ENCODE measurements at places on chromosomes 2 and 18. TPM values are rescaled to one million over a fixed set of nuclear protein-coding genes. Genes with fewer than 3 reads are reported as not detected.

DNA sequence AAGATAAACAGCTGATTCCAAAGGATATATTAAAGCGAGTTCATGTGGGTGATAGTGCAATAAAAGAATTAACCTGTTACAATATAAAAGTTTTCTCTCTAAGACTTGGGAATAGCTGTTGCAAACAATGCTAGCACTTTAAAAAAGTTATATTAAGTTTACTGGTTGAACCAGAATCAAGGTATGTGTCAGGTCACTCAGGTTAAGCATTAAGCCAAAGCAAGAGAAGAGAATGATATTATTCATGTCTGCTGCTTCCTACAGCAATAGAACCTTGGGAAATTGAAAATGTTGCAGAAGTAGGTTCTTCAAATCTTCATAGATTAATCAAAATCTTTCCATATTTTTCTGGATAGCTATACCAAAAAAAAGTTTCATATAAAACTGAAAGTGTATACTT, 138.5 kb downstream of the GCA start:
- DNase-seq: no peak

DNA sequence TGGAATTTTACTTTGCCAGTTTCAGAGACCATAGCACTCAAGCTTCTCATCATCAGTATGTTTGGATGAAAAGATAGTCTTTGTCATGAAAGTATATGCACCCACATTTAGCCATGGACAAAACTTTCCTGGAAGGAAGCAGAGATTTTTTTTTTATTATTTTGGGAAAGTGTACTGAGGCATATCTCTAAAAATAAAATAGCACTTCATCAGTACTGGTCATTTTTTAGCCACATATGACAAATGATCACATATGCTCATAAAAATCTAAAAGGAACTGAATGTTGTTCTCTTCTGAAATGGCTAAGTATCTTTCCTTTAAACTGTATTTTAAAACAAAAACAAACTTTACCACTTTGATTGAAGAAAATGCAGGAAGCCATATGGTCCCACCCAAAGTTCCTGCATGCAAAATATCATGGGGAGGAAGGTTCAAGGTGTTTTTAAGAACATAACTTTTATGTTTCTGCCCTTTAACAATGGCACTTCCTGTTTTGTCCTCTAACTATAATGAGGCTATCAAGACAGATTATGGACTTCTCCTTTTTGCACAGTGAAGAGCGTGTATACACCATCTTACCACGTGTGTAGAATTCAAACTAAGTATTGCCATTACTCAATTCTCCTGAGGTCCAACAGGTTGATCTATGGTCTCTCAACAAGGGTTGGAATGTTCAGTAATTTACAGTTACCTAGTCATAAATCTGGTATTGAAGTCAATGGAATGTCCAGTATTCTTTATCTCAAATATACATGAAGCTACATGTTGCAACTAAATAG, 77.1 kb upstream of the SLC39A10 start:
- peak; percentile 22 for DNase-seq

DNA sequence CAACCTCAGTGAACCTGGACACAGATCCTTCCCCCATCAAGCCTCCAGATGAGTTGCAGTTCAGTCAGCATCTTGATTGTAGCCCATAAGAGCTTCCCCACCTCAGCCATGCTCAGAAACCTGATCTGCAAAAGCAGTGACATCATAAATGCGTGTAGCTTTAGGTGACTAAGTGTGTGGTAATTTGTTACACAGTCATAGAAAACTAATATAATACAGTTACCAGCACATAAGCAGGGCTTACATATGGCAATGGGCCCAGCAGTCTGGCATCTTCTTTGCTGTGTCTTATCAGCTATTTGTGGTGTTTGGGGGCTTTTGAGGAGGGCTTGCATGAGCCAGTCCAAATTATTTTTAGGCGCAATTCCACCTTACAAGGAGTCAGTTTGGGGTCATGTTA, 807.0 kb downstream of the SLC4A3 start:
- DNase-seq: peak; percentile 64

DNA sequence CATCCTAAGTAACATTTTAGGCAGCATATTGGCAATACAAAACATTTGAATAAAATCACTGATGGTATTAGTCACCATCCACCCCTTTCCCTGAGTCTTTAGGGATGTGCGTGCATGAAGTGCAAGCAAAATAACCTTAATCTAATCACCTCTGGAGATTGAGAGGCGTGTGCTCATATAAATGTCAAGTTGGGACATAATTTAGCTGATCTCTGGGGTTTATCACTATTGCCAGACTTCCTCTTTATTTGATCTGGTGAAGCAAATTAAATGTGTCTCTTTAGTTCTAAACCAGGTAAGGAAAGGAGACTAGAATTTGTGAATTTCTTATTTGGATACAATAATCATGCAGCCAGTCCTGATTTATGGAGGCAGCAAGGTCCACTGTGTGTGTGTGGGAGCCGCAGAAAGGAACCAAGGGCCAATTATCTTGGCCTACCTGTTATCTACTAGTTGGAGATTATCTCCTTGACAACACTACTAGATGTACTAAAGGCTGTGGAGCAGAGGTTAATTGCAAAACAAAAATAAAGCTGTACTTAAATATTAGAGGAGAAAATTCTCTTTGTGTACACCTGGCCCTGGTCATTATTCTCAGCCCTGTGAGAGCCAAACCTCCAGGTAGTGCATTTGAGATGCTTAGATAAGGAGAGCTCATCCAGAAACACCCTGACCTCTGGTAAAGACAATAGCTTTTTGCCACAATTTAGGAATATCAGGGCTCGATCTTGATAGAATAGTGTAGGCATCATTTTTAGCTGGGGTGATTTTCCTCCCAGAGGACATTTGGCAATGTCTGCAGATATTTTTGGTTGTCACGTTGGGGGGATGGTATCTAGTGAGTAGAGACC, 78.2 kb downstream of the HRH4 start:
- DNase-seq: no peak

- peak; percentile 4 for DNase-seq
Observed at GRCh38 chr2:227214622-227215041, 50.2 kb downstream of the COL4A3 start.

GRCh38 chr18:22552254-22552653, 134.5 kb upstream of the CTAGE1 start:
- peak; percentile 20 for DNase-seq

GRCh38 chr2:105999211-105999989, 194.7 kb downstream of the UXS1 start:
- DNase-seq: no peak

GRCh38 chr2:74036450-74037195, 51.9 kb downstream of the TET3 start:
- DNase-seq: peak; percentile 20

DNA sequence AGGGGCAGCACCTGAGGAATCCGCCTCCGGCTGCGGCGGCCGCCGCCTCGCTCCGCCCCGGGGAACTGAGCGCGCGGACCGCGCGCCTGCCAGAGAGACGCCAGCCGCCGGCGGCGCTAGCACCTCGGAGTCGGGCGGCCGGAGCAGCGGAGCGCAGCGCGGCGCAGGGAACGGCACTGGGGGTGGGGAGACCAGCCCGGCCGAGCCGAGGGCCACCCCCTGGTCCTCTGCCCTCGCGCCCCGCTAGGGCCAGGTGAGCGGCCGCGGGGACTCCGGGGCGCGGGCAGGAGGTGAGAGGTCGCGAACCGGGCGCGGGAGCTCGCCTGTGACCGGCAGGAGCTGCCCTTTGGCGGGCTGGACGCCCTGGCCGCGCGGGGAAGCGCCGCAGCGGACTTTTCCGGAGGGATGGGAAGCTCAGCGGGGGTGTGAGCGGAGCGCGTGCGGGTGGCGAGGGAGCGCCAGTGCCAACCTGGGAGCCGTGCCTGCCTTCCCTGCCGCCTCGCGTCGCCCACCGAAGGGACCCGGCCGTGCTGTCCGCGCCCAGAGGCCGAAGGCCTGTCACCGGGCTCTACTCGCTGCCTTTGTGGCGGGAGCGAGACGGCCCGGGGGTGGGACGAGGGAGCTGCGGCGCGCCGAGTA, at the start of gene GREB1L:
TSS of gene GREB1L (plus strand) at position 92 of the 639 bp plus-strand sequence. CDS start 141,287 bp downstream, outside the sequence.
- DNase-seq: peak; percentile 71

GRCh38 chr2:64819774-64820688, 166.3 kb upstream of the SERTAD2 start:
- DNase-seq: no peak

DNA sequence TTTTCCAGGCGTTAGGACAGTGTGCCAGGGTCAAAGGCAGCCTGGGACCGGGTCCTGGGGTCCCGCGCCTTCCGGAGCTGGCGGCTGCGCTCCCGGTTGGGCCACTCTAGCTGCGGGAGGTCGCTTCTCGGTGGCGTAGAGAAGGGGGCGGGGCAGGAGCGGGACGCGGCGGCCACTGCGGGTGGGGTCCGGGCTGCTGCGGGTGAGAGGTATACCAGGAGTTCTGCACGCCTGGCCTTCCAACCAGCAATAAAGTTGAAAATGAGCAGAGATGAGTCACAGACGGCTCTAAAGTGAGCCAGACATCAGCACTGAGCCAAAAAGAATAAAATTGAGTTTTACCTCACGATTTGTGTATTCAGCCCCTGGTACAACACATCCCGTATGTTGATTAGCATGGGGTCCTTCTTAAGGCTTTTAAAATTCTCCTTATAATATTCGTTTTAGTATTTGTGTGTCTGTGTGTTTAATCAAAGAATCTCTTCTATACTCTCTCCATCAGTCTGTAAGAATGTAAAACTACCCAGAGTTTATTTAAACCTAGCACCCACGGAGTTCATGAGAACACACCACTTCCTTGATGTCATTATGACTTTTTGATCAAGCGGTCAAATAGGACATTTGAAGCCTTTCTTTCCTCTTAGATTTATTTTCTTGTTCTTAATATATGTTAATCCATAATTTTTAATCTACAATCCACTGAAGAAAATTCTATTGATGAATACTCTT, at the start of gene C1GALT1C1L:
TSS of gene C1GALT1C1L (minus strand) at position 108 of the 729 bp plus-strand sequence. CDS start at position 1, 107 bp downstream.
- peak; percentile 19 for DNase-seq

DNA sequence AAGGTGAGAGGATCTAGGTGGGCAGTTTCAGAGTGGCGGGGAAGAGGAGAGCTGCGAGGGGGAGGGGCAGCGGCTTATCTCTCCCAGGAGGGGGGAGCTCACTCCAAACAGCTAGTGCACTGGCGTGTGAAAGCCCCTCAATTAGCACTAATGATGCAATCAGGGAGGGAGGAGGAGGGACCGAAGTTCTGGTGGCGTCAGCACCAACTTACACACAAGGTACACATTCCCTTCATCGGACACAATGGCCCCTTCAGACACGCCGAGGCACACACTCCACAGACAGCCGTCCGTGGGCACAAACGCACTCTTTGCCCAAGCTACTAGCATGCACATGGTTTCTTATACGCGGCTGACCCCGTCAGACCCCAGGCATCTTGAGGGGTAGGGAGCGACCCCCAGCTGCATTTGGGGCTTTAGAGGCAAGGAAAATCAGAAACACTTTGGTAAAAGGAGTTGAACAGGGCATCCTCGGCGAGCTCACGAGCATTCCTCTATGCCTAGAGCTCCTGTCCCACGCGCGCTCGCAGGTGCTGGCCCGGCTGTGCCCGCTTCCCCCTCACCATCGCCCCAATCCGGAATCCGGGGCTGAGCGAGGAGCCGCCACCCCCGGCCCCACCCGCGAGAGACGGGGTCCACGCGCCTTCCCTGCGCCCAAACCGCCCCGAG, 868 bp upstream of the PKDCC start:
- DNase-seq: no peak

- no peak for DNase-seq
Observed at GRCh38 chr2:101267671-101268656, 15.3 kb downstream of the CNOT11 start.

DNA sequence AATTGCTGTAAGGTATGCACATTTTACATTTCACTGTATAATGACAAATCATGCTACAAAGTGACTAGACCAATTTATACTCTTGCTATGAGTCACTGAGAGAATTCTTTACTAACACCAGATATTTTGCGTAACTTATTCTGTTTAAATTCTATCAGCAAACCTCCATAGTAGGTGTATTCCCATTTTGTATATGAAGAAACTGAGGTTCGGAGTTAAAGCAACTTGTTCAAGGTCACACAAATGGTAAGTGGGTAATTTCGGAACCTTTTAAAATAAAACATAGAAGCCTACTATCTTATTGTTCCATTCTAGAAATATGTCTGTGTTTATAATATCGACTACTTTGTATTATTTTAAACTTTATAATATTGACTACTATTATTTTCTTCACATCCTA, 15.9 kb upstream of the CPS1 start:
- no peak for DNase-seq

DNA sequence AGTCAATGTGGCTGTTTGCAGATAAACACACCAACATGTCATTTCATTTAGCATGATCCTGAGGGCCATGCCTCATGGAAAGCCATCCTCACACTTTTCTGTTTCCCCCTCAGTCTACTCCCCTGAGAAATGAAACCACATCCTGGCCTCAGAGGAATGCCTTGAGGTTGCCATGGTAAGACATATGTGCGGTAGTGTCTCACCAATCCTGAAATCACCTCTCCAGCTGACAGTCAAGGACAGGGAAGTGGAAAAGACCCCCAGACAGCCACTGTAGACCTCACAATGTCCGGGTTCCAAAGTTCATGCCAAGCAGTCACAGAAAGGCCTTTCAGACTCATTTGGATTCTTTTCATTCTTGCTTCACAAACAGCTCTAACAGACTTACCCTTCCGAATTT, 175.2 kb upstream of the PKDCC start:
- peak; percentile 75 for DNase-seq

DNA sequence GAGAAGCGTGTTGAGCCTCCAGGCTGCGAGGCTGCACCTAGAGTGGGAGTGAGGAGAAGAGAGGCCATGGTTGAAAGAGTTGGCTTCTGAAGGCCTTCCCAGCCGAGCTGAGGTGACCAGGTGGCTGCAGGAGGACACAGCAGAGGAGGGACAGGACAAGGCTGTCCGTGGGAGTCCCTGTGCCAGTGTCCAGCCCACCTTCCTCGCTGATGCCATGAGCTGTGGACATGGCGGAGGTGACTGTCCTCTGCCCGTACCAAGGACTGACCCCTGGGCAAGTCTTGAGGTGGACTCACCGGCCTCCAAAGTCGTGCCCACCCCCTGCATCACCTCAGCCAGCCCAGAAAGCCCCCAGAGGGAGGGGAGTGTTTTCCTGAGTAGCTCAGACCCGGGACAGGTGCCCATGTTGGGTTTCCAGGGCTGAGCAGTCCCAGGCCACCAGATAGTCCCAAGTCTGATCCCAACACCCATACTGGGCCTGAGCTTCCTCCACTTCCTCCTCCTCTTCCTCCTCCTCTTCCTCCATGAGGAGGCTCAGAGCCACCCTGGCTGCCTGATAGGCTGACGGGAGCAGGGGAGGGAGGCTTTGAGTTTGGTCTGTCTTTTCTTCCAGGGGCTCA, 43.0 kb upstream of the FOSL2 start:
- no peak for DNase-seq

MYCN gene
- total RNA-seq: not detected

DRC1 gene
- total RNA-seq: not detected

SLC19A3 gene
- 0.17 TPM for total RNA-seq

LYG2 gene
- not detected for total RNA-seq

CD8B2 gene
- not detected for total RNA-seq

REEP1 gene
- 0.52 TPM for total RNA-seq

BARD1 gene
- 23.5 TPM for total RNA-seq

RBFA gene
- total RNA-seq: 59.8 TPM

PLEKHH2 gene
- 2.8 TPM for total RNA-seq

PDCL3 gene
- total RNA-seq: 16.3 TPM

LYPD6 gene
- total RNA-seq: 16.6 TPM

Data from LHCN-M2 (cell line).